ENCODE measurements at places on chromosomes 6 and 20.
A peak's percentile ranks its signal among the peaks of the same experiment; 100 is the strongest.

GRCh38 chr6:137623293-137623692 is 129.1 kb upstream of the OLIG3 start:
- no peak for DNase-seq

DNA sequence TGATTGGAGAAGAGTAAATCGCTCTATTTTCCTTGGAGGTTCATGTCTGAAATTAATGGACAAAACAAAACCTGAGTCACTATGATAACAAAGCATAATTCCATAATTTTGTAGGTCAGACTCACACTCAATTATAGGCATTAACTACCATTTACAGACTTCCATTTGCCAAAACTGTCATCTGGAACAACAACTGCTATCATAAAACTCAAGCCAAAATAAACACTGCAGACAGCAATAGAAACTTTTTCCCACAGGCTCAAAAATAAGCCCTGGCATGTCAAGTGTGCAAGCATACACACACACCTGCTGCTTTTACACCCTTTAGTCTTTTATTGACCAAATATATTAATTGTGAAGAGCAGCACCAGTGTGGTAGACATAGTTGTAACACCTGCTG is 7.1 kb downstream of the MRPS10 start:
- DNase-seq, result no peak

DNA sequence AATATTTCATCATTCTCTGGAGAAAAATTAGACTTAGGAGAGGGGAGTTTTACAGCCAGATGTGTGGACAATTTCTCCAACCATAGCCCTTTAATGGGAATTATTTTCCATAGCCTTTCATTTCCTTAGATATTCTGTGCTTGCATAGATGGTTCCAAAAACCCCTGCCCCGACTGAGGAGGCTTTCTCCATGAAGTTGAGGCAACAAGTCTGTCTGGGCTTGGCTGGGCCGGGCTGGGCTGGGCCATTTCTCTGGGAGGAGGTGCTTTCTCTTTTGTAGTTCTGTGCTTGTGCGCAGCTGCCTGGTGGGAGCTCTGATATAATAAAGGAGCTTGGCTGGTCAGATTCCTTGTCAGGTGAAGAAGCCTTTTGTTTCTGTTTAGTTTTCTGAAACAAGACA is 71.4 kb downstream of the SOBP start:
- DNase-seq, result no peak

DNA sequence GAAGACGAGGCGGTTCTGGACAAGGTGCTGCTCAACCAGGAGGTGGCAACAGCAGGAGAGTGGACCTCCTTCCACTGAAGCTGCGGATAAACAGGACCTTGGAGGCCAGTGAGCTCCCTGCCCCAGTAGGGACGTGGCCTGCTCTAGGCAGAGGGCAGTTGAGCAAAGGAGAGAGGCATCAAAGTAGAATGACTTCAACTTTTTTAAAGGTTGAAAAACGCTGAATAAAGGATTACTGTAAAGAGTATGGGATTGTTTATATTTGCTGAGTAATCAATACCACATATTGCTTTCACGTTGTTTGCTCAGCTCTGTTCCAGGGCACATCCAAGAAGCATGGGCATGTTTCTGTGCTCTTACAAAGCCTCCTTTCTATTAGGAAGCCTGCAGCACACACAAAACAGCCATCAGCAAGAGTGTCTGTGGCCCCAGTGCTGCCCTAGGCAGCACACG is 48.1 kb downstream of the ERMARD start:
- DNase-seq, result no peak

GRCh38 chr6:46736906-46737305 is 1.7 kb upstream of the PLA2G7 start:
- DNase-seq, result no peak

GRCh38 chr20:38303908-38304379 is at the start of gene BPI:
Gene BPI, plus strand, starts transcription at chr20:38304156. Its CDS starts 68 bp downstream, at chr20:38304224.
- no peak for DNase-seq

DNA sequence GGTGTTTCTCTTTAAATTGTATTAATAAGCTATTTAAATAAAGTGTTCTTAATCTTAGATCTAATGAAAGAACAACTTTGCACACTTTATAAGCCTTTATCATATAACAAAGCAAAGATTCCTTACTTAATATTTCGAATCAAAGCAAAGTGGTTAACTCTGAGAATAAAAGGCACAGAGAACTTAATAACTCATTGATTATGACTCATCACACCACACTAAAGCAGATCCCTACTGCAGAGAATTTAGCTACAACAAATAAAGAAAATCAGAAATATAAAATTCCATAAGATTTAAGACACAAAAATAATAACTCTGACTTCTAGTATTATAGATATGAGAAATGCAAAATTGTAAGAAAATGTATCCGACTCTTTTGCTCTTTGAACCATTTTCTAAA is 135.6 kb upstream of the RUNX2 start:
- no peak for DNase-seq

DNA sequence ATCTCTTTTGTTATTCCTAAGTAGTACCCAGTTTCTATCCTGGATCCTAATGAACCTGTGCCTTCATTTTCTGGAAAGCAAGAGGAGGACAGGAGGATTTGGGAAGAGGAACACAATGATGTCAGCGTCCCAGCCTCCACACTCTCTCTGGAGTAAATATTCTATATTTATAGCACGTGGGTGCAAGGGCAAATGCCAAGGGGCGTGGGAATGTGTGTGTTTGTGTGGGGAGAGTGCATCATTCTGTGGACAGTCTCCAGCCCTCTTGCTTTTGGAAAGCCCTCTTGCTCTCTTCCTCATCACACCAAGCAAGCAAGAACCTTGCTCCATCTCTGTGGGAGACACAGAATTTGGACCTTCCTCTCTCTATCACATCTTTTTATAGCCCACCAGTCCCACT is 103.2 kb upstream of the EMILIN3 start:
- DNase-seq, result no peak

DNA sequence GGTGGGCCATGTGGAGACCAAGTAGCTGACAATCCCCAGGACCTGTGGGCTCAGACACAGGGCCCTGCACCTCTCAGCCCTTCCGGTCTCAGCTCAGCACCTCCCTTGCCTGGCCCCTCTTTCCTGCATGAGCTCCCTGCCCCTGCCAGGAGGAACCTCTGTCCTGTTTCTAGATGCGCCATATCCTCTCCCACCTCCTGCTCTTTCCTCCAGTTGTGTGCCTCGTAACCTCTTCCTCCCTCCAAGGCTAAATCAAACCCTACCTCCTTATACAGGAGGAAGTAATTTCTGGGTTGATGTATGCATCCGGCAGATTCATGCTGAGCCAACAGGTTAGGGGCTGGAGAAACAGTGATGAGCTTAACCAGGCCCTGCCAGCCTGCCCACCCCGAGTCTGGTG is 30.9 kb downstream of the ITPR3 start:
- no peak for DNase-seq

- no peak for DNase-seq
These were observed 953.7 kb downstream of the TFAP2A start for GRCh38 chr6:9461188-9461587.

DNA sequence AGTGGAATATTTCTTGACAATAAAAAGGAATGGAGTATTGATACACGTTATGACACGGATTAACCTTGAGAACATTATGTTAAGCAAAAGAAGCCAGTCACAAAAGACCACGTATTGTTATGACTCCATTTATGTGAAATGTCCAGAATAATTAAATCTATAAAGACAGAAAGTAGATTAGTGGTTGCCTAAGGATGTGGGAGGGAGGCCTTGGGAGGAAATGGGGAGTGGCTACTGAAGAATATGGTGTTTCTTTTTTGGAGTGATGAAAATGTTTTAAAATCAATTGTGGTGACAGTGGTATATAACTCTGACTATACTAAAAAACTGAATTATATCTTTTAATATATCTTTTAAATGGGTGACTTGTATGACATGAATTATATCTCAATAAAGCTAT is 30.1 kb downstream of the TRPC4AP start:
- DNase-seq, result no peak

GRCh38 chr6:169407325-169407724 is 153.7 kb upstream of the THBS2 start:
- DNase-seq, result no peak

GRCh38 chr6:169668203-169668847 is 33.5 kb downstream of the WDR27 start:
- DNase-seq, result no peak

DNA sequence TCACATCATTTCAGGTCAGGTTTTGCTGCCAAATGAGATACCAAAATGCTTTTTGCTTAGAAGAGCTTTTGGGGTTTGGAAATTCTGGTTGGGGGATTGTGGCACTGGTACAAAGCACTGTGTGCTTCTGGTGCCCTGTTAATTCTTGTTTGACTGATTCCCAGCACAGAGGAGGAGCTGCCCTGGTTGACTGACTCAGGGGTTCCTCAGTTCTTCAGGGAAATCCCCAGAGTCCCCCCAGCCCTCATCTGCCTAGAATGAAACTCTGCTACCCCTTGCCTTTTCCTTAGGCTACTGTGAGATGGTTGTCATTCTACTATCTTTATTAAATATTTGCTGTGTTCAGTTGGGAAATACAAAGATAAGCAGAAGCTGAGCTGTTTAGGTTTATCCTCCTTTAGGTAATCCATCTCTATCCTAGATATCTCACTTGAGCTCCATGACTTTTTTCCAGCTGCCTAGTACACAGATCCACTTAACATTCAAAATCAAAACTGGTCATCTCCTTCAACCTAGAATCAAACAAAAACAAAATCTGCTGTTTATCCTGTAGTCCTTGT is 24.9 kb upstream of the TSPYL1 start:
- no peak for DNase-seq

- DNase-seq, result peak; percentile 18
These were observed 30.3 kb upstream of the MAPK13 start for GRCh38 chr6:36099869-36100483.

Measured in stimulated activated CD4-positive, alpha-beta T cell treated with anti-CD3 and anti-CD28 coated beads, Interleukin-4, amount 100 ng/mL, for 4 hours (primary cell).